Mammary epithelial cell (primary cell): ENCODE measurements at places on chromosomes 7 and 10. TPM values are rescaled to one million over a fixed set of nuclear protein-coding genes. Genes with fewer than 3 reads are reported as not detected.

DNA sequence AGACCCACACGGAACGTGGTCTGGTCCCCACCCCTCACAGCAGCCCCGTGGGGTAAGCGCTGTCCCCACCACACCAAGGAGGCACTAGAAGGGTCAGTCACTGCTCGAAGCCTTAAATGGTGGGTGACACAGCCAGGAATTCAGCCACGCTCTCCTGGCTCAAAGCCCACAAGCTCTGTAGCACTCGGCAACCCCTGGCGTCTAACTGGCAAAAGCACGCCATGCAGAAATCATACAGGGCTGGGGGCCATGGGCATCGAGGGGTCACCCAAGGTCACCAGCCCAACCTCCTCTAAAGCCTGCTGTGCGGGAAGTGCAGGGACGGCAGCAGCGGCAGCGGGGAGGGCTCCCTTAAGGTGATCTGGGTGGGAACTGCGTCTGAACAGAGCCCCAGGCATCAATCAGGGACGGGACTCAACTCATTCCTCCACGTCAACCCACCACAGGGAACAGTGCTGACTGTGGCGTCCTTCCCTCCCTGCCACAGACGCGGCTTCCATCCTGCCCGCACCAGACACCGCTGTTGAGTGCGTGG is 7.8 kb downstream of the GPER1 start:
- DNase-seq, result no peak

- DNase-seq, result peak; percentile 64
Measured at GRCh38 chr10:70673043-70673928, 980 bp downstream of the ADAMTS14 start.

GRCh38 chr10:2990764-2991163 is 76.6 kb upstream of the PFKP start:
- no peak for DNase-seq

GRCh38 chr7:33762151-33762910 is 143.0 kb upstream of the BMPER start:
- no peak for DNase-seq

The KCNH2 gene
- polyA plus RNA-seq, result not detected

- no peak for DNase-seq
Measured at GRCh38 chr7:73758581-73759138, 11.4 kb downstream of the CLDN3 start.

DNA sequence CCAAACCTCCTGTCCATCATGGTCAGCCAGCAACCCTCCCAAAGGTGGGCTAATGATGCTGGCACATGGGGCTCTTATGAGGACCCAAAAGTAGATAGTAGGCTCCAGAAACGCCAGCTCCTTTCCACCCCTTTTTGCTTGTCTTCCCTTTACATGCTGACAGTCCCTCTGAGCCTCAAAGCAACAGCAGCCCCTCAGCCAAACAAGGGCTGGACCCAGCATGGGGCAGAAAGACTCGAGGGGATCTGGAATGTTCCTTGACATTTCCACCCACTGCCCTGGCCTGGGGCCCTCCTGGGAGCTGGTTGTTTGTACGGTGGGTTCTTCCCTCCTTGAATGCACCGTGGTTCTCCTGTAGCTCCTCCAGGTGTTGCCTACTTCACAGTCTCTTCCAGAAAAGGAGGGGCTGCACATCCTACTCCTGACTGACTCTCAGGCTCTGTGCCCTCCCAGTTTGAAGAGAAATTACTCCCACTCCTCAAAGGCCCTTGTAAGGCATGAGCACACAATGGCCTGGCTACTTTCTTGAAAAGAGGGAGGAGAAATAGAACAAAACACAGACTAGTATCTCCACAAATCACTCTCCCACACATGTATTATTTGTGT is 21.5 kb upstream of the NUDCD3 start:
- no peak for DNase-seq

- DNase-seq, result no peak
Measured at GRCh38 chr7:55160539-55160938, 141.7 kb downstream of the EGFR start.

DNA sequence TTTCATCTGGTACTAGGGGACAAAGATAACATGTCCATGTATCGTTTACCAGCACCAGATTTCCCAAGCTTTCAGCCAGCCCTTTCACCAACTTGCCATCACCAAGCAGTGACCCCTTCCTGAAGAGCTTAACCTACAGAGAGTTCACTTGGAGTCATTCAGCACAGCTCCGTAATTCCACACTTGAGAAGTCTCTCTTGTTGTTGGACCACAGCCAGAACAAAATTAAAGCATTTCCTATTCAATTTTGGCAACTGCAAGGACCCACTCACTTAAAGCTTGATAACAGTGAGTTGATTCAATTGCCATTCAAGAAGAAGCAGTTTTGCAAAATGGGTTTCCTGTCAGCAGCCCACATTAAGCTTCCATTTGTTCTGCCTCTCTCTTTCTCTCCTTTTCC is 88.5 kb upstream of the LRRTM3 start:
- DNase-seq, result no peak

- no peak for DNase-seq
Measured at GRCh38 chr10:109737626-109738025, 185.7 kb downstream of the XPNPEP1 start.

DNA sequence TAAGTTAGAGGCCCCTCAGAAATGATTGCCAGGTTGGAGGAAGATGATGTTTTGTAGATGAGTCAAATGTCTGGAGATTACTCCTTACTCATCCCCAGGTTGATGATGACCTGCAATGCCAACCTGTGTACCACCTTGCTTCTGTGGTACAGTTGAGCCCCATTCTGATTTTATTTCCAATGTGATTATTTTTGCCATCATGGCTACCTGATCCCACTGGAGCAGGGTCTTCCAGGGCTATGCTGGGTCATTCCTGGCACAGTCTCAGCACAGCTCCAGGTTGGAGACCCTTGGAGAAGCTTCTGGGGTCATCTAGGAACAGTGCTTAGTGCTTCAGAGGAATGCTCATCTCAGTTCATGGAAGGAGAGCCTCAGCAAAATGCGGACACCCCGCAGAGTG is 34.3 kb downstream of the LRRC18 start:
- no peak for DNase-seq

The MINDY4 gene
- 1.9 TPM for polyA plus RNA-seq

The FAS gene
- 46.5 TPM for polyA plus RNA-seq

The CYP2C19 gene
- not detected for polyA plus RNA-seq

GRCh38 chr10:112711366-112711765 is 238.7 kb upstream of the TCF7L2 start:
- DNase-seq, result no peak

- DNase-seq, result no peak
Measured at GRCh38 chr7:95996174-95996573, 223.8 kb downstream of the DYNC1I1 start.

GRCh38 chr10:116801658-116802057 is 47.6 kb upstream of the ENO4 start:
- no peak for DNase-seq

DNA sequence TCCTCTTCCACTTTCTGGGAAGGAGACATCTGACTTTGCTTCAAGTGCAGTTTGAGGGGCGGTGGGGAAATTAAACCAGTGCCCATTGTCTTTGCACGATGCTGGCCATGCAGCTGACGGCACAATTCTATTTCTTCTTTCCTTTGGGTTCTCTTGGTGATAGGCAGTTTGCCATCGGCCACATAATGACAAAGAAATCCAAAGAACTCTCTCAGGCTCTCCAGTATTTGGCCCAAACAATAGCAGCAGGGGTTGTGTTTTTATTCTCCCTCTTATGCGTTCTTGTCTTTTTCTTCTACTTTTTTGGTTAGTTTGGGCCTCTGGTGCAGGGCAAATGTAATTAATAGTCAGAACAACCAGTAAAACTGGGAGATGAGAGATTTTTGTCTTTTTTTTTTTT is 147.0 kb downstream of the EMX2 start:
- DNase-seq, result no peak

GRCh38 chr10:29798921-29799690 is 164.3 kb upstream of the SVIL start:
- no peak for DNase-seq

The TWIST1 gene
- polyA plus RNA-seq, result 1.6 TPM

The LZTS2 gene
- polyA plus RNA-seq, result 30.4 TPM

The ADCK2 gene
- 14.4 TPM for polyA plus RNA-seq

GRCh38 chr7:127404286-127405072 is 12.0 kb upstream of the ZNF800 start:
- no peak for DNase-seq

The NOM1 gene
- polyA plus RNA-seq, result 8.2 TPM

The NACAD gene
- 0.18 TPM for polyA plus RNA-seq

- no peak for DNase-seq
Measured at GRCh38 chr10:1735562-1735961, 1.8 kb downstream of the ADARB2 start.

DNA sequence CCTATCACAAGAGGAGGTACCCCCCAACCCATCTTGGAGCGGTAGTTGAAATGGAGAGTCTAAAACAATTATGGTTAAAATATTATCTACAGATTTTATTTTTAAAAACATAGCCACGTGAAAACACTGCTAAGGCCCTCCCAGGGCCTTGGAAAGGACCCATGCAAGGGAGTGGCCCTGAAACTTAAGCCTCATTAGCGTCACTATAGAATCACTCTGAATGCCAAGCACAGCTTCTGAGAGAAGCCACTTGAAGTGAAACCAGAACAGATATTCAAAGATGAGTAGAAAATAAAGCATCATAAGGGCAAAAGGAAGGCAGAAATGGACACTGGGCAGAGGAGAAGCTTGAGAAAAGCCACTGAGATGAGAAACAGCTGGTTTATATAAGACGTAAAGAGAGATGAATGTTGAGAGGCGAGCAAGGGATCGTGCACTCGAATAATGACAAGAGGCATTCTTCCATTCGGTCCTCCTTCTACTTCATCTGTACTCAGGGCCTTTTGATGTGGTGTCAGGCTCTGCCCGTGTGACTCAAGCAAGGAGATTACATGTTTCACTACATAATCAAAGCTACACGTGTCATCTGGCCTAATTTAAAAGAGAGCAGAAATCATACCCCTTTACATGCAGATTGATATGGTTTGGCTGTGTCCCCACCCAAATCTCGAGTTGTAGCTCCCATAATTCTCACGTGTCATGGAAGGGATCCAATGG is 33.4 kb upstream of the SLC39A12 start:
- no peak for DNase-seq
